ENCODE measurements at places on chromosomes 1 and 21.

GRCh38 chr1:26277261-26277661 lies 2.6 kb upstream of the SH3BGRL3 start:
- no peak for DNase-seq

DNA sequence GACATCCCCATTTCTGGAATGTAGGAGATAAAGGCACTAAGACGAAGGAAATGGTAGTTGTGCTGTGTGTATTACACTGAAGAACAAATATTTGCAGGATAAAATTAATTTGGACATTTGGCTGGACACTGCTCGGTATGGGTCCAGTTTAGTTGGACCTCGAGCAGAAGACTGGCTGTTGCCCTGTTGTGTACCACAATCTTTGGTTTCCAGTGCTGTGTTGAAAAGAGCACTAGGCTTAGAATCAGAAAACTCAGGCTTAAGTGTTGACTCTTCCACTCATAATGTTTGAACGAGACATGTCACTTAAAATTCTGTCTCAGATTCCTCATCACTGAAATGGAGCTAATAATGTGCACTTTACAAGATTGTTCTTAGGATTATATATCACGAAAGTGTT lies 1.2 kb upstream of the ARPC5 start:
- DNase-seq = no peak

GRCh38 chr1:13908128-13908527 lies 208.1 kb downstream of the PRDM2 start:
- no peak for DNase-seq

- DNase-seq = no peak
Observed at GRCh38 chr1:213014642-213015041, 1.0 kb downstream of the ANGEL2 start.

DNA sequence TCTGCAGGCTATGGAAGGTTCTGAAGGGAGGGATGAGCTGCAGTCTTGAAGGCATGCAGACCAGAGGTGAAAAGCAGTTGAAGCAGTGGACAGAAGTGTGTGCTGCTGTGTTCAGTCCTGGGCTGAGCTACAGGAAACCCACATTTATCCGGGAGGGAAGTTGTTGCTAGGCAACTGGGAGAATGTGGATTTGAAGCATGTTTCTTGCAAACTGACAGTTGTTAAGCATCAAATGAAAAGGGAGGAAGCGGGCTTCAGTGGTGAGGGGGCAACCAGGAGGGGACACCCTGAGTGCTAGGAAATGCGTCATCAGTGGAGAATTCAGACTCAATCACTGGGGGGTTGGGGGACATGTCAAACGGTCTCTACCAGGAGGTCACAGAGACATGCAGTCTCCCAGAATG lies 28.7 kb downstream of the ABCA4 start:
- peak; percentile 65 for DNase-seq

Measured in NCI-H1417 (cell line).